ENCODE measurements at places on chromosomes 4 and X. TPM values are rescaled to one million over a fixed set of nuclear protein-coding genes. Genes with fewer than 3 reads are reported as not detected.

Gene IBSP
- total RNA-seq = not detected

Gene SOX3
- not detected for total RNA-seq

Gene NLRP2B
- not detected for total RNA-seq

Gene DGKK
- not detected for total RNA-seq

Gene KDR
- total RNA-seq = not detected

Gene CLDN2
- not detected for total RNA-seq

Gene KIF4A
- total RNA-seq = 26.6 TPM

Gene EGFL6
- not detected for total RNA-seq

Gene BEX1
- 12.3 TPM for total RNA-seq

Gene MSX1
- total RNA-seq = 12.0 TPM

Gene AFF2
- total RNA-seq = not detected

Gene VCX3A
- total RNA-seq = not detected

Gene GPR119
- not detected for total RNA-seq

Gene VCX2
- not detected for total RNA-seq

Gene IL13RA1
- 24.8 TPM for total RNA-seq

Gene HTRA3
- total RNA-seq = 0.15 TPM

Gene GIMD1
- total RNA-seq = not detected

Gene ZNF674
- total RNA-seq = 5.5 TPM

Gene SLC16A2
- 6.2 TPM for total RNA-seq

Gene DMP1
- not detected for total RNA-seq

Gene OTC
- not detected for total RNA-seq

Gene ZBTB49
- 0.52 TPM for total RNA-seq

Gene SRPK3
- total RNA-seq = not detected

Gene LEF1
- not detected for total RNA-seq

Gene PFKFB1
- total RNA-seq = not detected

Gene PPEF2
- total RNA-seq = not detected

Gene SLC6A14
- not detected for total RNA-seq

Gene ERAS
- not detected for total RNA-seq

Gene SAGE1
- total RNA-seq = not detected
